ENCODE measurements at places on chromosomes 6 and 20.

DNA sequence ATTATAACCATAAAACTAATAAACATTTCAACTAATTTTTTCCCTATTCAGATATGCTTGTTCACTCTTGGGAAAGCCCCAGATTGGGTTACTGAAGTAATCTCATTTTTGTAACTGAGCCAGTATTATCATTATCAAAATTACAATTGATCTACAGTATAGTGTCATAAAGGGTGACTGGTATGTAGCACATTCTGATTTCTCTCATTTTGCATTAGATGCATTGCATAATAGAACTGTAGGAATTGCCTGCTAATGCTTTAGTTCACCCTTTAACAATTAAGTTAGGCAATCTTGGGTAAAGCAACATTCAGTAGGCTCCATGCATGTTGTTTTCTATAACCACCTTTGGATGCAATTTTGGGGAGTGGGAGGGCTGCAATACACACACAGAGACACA lies 150.8 kb upstream of the FLRT3 start:
- DNase-seq, result no peak

DNA sequence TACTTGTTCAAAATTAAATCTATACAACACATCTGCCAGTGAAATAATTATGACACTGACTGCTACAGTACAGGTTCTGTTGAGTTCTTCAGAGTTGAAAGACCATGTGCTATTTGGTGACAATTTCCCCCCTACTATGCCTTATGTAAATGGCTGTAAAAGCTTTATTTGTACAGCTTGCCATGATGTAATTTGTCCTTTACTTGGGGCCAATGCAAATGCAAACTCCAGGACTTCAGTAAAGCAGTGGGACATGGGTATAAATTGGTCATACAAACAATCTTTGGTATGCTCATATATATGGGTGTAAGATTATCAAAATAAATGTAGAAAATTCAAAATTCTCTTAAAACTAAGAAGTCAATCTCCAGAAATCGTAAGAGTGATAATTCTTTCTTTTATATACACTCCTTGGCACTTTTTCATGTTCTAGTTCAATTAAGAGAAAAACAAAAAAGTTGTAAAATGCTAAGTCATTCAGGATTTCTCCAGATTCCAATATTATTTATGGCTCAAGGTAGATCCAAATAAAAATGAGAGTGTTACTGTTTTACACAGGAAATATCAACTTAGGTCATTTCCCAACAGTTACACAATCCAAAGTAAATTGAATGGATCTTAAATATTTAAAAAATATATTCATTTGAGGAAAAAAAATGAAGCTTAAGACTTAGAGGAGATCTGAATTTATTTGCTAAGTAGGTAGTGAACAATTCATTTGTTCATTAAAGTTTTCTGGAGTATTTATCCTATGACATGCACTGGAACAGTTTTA lies 1310.5 kb upstream of the CITED2 start:
- no peak for DNase-seq

- no peak for DNase-seq
These were observed 39.5 kb downstream of the UBE2V1 start for GRCh38 chr20:50073500-50073899.

DNA sequence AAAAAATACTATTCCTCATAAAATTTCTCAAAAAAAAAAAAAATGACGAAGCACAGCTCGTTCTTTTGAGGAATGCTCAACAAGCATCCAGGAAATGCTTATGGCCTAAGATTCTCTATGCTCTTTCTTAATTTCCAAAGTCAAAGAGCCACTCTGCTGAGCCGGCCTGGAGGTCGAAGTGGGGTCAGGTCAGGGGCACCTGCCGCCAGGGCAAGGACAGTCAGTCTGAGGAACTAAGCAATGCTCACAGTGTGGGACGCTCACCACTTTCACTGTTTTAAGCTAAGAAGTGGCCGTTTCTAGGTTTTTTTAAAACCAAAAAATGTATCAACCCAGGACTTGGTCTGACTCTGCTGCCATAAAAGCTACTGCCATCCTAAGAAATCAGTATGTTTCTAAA lies 17.3 kb downstream of the YTHDF1 start:
- DNase-seq, result no peak

DNA sequence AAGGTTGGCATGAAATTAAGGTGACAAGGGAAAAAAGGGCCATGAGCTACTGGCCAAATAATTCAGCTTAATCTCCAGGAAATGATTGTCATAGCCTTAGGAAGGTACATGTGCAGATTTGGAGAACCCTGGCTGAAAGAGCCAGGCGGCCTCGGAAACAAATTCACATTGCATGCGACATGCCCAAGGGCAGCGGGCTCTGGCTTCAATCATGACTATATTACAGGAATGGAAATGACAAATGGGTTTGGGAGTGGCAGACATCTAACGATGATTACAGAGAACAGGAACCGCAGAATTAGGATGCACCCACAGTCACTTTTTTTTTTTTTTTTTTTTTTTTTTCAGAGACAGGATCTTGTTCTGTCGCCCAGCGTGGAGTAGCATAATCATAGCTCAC lies 112.4 kb upstream of the SALL4 start:
- DNase-seq, result no peak

DNA sequence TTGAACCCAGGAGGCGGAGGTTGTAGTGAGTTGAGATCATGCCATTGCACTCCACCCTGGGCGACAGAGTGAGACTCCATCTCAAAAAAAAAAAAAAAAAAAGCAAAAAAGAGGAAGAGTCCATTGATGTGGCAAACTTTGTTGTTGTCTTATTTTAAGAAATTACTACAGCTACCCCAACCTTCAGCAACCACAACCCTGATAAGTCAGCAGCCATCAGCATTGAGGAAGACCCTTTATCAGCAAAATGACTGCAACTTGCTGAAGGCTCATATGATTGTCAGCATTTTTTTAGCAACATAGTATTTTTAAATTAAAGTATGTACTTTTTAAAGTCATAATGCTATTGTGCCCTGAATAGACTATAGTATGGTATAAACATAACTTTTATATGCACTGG lies 48.8 kb downstream of the ZFP64 start:
- DNase-seq, result no peak

DNA sequence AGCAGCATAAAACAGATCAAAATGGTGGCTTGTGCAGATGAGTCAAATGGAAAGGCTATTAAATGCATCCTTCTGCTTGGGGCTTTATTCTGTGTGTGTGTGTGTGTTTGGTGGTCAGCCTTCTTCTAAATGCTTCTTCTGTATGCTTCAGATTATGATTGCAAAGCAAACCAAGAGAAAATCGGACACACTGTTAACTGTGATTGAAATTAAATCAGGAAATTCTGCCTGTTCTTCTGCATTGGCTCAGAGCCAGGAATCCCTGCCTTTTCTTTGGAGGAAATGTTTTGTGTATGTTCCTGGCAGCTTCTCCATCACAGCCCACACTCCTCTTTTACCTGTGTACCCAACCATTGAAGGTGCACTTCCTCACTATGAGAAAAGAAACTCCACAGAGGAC lies 22.3 kb upstream of the PDE10A start:
- no peak for DNase-seq

DNA sequence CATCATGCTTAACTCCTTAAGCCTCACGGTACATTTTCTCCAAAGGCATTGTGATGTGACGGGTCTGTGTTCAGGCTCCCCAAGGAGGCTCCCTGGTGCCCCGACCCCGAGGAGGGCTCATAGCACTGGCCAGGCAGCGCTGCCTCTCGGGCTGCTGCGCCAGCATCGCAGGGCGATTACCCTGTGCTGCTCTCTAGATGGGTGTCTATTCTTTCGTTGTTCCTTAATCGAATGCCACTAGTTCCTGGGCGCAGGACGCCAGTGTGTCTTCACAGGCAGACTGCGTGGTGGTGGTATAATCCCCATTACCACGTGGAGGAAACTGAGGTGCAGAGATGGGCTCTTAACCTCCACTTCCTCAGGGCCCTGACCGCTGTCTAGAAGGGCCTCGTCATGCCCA lies 267.4 kb downstream of the CDH4 start:
- no peak for DNase-seq

DNA sequence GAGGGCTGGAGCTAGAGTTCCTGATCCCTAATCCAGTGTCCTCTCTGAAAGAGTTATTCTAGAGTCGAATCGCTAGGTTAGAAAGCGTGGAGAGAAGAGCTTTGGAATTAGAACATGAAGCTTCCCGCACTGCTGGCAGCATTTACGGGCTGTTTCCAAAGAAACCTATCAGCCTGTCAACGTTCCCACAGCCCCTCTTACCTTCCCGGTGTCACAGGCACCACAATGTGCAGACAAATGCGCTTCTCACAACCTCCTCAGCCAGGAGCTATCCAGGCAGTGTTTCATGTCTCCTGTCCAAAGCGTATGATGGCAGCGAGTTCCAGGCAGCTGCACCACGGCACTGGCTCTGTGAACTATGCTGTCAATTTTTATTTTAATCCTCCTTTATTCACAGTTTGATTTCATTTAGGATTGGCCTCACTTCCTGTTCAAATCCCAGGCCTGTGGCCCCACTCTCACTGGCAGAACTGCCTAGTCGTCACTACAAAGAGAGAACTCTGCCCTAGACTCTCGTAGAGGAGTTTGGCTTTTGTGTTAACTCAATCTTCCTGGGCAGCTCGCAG lies 322.8 kb upstream of the SOX4 start:
- no peak for DNase-seq

DNA sequence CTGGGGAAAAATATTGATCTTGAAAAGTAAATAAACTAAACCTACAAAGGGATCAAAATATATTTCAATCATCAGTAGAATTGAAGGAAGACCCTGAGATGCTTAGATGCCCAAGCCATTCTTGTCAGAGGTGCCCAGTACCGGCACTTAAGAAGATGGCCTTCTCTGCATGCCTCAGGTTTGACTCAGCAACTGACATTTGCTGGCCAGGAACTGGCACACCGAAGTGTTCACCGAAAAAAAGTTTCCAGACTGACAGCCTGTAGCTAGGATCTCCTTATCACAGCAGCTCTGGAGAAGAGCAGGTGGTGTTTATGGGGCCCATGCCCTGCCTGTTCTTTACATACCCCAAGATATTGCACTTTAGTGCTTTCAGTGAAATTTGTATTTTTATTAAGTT lies 203.2 kb downstream of the MOXD1 start:
- DNase-seq, result no peak

GRCh38 chr6:112906726-112907125 lies 559.6 kb downstream of the RFPL4B start:
- no peak for DNase-seq

- no peak for DNase-seq
These were observed 1.2 kb upstream of the HEBP2 start for GRCh38 chr6:138402838-138403187.

DNA sequence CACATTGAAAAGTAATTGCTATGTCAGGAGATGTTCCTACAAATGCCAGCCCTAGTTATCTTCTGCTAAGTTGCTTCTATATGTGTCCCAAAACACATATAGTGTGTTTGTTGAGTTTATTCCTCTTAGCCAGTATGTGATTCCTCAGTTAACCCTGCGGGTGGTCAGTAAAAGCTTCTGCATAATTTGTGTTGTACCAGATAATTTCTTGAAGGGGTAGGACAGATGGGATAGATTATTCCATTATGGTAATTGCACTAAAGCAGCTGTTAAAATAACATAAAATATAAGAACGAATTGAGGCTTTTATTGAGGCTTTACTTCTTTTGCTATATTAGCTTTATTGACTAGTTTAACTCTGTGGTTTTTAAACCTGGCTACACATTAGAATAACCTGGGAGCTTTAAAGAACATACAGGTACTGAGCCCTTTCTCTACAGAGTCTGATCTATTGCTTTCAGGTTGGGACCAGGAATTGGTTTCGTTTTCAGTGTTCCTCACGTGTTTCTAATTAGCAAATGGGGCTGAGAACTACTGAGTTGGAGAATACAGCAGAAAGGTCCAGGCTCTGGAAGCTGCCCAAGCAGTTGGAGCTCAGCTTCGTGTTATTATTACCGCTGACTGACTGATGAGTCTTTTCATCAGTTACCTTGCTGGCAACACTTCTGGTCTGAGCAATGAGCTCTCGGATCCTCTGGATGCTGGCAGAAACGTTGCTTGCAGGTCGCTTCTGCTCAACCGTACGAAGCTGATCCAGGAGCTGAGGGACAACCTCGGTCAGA lies 56.9 kb downstream of the FAM229B start:
- DNase-seq, result no peak

- DNase-seq, result peak; percentile 99
These were observed 92.5 kb upstream of the NXT1 start for GRCh38 chr20:23257848-23258746.

DNA sequence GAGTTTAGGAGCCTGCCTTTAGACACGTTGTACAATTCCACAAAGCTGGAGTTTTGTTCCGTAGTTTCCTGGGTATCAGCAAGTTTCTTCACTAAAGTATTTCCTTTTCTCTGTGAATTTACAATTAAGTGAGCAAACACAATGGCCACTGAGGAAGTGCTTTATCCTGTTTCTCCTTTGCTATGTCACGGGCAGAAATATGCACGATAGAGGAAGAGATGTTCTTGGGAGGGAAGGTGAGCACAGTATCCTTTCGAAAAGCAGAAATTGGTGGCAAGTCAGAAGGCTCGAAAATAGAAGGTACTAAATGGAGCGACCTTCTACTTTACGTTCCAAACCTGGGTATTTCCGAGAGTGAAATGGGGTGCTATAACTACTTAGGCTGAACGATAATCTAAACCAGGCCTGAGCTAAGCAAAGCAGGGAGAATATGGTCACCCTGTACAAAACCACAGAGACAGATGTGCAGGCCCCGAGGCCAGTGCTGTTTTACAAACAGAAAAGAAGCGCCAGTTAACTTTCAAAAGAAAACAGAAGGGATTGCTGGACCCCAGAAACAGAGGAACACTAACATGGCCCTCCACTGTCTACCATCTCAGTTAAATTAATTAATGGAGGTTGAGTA lies 259.6 kb downstream of the TBC1D7 start:
- DNase-seq, result peak; percentile 40

DNA sequence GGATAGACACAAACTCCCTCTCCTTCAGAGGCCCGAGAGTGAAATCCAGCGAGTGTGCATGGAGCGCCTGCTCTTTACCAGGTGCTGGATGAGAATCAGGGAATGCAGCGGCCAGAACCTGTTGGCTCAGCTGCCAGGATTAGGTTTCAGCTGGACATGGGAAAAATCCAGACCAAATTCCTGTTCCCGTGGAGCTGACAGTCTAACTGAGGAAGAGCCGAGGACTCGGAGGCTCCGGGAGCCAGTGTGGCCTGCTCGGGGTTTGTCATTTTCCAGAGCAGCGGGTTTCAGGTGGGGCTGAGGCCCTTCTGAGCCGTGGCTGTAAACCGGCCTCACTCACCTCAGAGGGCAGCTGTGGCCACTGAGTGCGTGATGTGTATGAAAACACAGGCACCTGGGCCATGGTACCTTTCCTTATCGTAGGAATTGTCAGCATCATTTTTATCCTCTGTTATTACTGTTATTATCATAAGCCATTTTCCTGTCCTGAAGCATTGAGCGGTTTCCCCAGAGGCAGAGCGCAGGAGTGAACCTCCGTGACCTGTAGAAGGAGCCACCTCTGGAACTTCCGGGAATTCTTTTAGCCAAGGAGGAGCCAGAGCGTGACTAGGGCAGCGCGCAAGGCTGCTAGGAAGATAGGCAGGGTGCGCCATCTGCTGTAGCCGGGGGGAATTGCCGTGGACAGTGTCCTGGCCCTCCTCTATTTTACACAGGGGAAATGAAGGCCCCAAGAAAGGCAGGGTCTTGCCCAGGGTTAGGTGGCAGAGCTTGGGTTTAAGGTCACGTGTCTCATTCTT lies 27.3 kb downstream of the PKIG start:
- DNase-seq, result peak; percentile 94
